ENCODE measurements at places on chromosomes 3 and 15. TPM values are rescaled to one million over a fixed set of nuclear protein-coding genes. Genes with fewer than 3 reads are reported as not detected.

The C3orf20 gene
- not detected for total RNA-seq

The SLC51B gene
- not detected for total RNA-seq

The ALAS1 gene
- 49.1 TPM for total RNA-seq

The LIPC gene
- total RNA-seq = 4.6 TPM

The GPR149 gene
- total RNA-seq = not detected

The VWA5B2 gene
- 0.42 TPM for total RNA-seq

The PP2D1 gene
- total RNA-seq = not detected

The SCAMP5 gene
- total RNA-seq = 9.8 TPM

The P2RY14 gene
- 1.8 TPM for total RNA-seq

The ATR gene
- 38.7 TPM for total RNA-seq

The TMEM87A gene
- 117 TPM for total RNA-seq

The SNTN gene
- total RNA-seq = not detected
